ENCODE measurements at places on chromosomes 2 and 18.

DNA sequence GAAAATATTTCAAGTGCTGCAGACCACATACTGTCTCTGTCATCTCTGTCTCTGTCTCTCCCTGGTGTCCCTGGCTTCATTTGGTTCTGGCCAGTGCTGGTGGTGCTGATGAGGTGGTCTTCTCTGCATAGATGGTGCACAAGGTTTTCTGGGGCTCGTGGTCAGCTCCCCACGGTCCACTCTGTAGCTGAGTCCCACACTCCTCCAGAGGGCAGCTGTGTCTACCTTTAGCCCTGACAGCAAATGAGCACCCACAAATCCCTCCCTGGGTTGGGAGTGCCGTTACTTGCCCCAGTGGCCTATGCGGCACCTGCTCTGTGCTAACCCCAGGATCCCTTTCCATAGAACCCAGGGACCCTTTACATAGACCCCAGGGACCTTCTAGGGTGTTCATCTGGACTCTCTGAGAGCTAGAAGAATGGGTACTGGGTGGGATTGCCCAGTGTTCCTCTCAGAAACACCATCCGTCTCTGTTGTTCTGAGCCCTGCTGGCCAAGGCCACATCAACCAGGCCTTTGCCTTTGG is 129.3 kb downstream of the CAPN13 start:
- H3K4me3 ChIP-seq = no peak overlapping the region

- no peak overlapping the region for H3K27ac ChIP-seq
- no peaks in the 10 kb centered on the region for H3K27me3 ChIP-seq
- no peaks in the 10 kb centered on the region for H3K4me1 ChIP-seq
- no peak overlapping the region for H3K4me3 ChIP-seq
- peak; percentile 55 for DNase-seq
Observed at GRCh38 chr2:132651115-132652045, 18.6 kb downstream of the LYPD1 start.

GRCh38 chr2:45901468-45902032 is 250.1 kb downstream of the PRKCE start:
- H3K4me1 ChIP-seq = no peaks in the 10 kb centered on the region
- H3K36me3 ChIP-seq = no peaks in the 10 kb centered on the region
- no peak overlapping the region for H3K27ac ChIP-seq
- H3K4me3 ChIP-seq = no peak overlapping the region

GRCh38 chr2:26632624-26633185 is 8.5 kb downstream of the CIB4 start:
- no peak overlapping the region for H3K27ac ChIP-seq
- DNase-seq = no peak
- no peaks in the 10 kb centered on the region for H3K36me3 ChIP-seq
- H3K4me1 ChIP-seq = no peaks in the 10 kb centered on the region
- H3K4me3 ChIP-seq = no peak overlapping the region
- peaks cover 11% of the 10 kb centered on the region for H3K27me3 ChIP-seq

DNA sequence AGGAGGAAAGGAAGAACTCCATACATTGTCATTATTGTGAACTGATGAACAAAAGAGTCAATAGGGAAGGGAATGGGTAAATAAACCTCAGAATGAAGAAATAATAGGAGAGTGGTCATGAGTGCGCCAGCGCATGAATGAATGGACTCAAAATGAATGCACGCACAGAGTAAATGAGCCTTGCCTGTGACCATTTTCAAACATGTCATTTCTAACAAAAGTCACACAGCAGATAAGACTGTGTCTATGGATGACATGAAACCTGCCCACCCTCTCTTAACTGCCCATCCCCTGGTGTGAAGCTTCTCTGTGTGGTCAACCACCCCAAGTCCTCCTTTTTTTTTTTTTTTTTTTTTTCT is 121.1 kb upstream of the TEX51 start:
- no peak for DNase-seq
- no peak overlapping the region for H3K27ac ChIP-seq
- H3K4me1 ChIP-seq = no peaks in the 10 kb centered on the region
- H3K36me3 ChIP-seq = no peaks in the 10 kb centered on the region

Measured in small intestine (tissue), 16 donors.